ENCODE measurements at places on chromosomes 16 and 17.

DNA sequence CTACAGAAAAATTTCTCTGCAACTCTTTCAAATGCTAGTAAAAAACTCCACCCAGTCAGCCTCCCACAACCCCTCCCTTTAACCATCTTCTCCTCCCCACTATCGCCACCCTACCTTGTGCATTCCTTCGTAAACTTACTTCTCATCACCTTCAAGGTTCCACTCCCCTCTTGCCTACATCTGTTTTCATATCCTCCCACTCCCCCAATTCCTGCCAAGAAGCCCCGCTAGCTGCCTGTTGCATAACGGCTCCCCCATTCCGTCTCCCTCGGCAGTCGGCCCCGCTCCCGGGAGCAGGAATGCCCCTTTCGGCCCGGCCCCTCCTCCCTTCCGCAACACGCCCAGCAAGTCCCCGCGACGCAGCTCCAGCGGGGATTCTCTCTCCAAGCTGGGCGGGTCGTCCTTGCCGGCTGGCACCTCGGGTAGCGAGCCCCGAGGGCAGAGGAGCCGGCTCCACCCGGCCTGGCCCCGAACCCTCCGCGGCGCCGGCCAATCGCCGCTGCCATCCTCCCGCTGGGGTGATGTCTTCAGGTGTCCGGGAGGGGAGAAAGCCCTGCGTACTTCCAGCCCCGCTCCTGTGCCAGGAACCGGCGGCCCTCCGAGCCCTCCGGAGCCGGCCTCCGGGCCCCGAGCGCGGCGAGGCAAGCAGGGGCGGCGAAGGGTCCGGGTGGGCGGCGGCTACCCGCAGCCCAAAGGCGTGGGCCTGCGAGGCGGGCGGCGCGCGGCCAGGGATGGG is 1.5 kb downstream of the PHLPP2 start:
- peak; percentile 46 for DNase-seq

GRCh38 chr17:81713556-81714411 is 1.7 kb downstream of the SLC25A10 start:
- no peak for DNase-seq

- DNase-seq: no peak
These were observed 452.4 kb upstream of the C16orf82 start for GRCh38 chr16:26614237-26614841.

DNA sequence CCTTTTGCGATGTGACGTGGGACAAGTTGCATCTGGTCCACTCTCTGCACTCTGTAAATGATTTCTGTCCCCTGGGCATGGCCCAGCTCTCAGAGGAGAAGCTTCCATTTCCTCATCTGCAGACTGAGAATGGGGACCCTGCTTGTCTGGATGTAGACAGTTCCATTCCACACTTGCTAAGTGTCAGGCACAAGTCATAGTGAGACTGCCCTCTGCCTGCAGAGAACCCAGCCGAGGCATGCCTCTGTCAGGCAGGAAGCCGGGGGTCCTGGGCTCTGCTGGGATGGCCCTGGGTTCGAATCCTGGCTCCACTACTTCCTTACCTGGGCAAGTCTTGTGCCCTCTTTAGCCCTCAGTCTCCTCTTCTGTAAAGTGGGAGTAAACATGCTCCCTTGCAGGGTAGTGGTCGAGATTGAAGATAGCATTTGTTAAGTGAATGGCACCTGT is 4.1 kb downstream of the MAP2K3 start:
- DNase-seq: no peak

DNA sequence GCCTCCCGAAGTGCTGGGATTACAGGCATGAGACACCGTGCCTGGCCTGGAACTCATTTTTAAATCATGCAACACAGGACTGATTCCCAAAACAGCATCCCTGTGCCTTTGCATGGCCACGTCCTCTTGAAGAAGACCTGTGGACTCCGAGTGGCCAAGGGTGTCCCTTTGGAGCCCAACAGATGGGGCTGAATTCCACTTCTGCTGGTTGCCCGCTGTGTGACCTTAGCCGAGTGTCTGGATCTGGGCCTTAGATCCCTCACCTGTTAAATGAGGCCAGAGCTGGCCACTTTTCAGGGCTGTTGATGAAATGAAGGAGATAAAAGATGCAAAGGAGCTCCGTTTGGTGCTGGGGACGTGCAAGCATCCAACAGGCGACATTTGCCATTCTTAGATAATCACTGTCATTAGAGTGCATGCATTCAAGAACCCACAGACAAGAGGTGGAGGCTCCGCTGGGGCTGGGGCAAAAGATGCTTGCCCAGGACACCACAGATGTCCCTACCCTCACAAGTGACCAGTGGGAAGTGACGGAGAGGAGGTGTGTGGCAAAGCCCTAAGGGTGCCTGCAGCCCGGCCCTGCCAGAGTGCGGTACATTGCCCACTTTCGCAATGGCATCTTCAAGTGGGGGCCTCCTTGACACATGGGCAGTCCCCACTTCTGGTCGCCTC is 354.1 kb upstream of the TNRC6C start:
- DNase-seq: no peak

DNA sequence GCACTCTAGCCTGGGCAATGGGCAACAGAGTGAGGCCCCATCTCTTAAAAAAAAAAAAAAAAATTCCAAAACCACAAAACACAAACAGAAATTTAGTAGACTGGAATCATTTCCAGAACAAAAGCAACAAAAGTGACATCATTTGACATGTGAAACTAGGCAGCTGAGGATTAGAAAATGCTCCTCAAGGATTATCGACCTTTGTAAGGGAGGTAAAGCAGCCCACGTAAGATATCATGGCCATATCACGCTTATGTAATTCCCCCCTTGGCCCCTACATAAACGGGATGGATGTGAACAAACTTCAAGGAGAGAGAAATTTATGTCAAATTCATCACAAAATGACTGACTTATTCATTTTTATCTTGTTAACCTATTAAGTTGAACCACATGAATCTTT is 83.3 kb downstream of the WDR59 start:
- DNase-seq: no peak

- DNase-seq: no peak
These were observed 45.4 kb upstream of the BRD7 start for GRCh38 chr16:50414152-50414551.

DNA sequence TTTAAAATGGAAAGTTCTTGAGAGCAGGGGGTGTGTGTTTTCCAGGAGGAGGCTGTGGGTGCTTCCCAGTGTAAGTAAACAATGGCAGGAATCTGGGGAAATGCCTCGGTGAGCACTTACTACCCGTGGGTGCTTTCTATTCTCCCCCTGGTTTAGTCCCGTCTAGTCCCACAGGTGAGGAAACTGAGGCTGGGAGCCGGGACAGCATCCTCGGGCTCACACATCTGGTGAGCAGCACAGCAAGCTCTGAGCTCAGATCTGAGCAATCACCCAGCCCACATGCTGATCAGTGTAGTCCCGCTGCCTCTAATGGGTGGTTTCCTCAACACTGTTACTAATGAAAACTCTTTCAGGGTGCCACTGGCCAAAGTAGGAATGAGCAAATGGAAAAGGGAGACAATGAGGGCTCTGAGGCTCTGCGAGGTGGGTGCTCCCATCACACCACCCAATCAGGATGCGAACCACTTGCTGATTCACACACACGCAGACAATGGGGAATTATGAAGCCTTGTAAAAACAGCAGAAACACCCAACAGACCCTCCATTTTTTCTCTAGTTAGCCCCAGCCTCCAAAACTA is 202.6 kb downstream of the PARN start:
- DNase-seq: no peak

- no peak for DNase-seq
These were observed 18.8 kb downstream of the ZNF652 start for GRCh38 chr17:49343273-49343672.

DNA sequence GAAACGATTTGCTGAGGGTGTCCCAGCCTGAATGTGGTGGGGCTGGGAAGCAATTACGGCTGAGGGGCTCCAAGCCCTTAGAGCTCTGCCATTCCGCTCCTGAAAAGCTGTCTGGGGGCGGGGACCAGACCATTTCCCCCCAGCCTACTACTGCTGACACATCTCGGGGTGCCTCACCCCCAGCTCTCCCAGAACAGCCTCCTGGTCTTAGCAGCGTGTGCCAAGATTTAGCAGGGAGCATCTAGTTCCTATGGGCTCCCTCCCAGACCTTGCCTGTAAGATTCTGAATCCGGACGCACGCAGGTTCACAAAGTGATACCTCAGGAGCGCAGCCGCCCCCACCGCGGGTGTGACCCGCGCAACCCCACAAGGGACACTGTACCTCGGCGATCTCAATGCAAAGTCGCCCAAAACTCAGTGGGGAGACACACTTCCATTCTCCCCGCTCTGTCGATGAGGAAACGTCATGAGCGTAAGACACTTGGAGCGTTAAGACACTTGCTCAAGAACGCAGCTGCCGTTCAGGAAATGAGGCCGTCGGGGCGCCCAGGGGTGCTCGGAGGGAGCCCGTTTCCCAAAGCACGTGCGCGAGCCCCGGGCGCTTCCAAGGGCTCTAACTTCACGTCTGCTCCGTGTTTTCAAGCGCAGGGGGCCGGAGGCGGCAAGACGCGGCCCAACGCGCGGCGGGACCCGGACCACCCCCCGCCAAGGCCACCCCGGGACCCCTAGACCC is 629 bp downstream of the GEMIN4 start:
- DNase-seq: peak; percentile 19

DNA sequence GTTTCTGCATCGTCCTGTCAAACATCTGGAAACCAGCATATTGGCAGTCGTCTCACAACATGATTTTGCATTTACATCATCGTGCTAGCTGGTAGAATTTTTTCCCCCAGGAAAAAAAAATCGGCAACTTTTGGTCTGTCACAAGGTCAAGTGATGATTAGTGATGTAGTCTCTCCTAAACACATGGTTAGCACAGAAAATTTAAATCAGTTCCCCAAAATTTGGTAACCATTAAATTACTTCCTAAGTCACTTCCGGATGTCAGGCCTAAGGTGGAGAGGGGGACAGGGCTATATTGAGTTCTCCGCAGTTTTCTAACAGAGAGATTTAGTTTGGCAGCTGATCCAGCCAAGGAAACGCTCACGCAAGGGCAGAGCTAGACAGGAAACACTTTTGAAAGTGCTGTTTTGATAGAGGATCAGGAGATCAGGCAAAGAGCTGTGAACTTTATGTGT is 271.0 kb upstream of the TBX2 start:
- DNase-seq: no peak

GRCh38 chr17:179781-180380 is 1.6 kb downstream of the DOC2B start:
- DNase-seq: no peak

DNA sequence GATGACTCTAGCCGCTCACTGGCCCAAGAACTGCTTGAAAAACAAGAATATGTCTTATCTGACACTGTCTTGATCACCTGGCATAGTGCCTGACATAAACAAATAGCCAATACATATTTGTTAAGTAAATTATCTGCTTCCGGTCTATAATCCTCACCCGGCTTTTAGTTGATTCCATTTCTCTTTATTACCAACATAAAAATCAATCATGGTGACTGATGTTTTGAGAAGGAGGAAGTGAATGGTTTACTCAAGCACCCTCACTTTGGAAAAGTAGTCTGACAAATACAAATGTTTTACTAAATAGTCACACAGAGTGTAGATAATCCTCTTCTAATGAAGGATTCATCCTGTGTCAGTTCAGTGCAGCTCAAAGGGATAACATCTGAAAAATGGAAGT is 47.0 kb downstream of the SKAP1 start:
- DNase-seq: no peak

DNA sequence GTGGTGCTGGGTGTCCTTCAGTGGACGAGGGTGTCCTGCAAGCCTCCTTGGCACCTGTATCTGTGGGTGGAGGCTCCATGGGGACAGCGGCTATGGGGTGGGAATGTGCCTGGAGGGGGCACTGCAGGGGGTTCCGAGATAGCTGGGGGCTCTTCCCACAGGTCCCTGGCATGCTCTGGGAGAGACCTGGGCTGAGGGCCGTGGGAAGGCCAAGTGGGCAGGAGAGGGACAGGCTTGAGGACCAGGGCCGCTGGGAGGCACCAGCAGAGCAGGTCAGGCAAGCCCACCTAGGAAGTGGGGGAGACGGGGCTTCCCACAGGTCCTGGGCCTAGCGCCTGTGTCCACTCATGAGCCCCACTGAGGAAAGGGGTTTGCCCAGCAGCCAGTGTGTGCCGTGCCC is 9.7 kb downstream of the LRRC75A start:
- no peak for DNase-seq

DNA sequence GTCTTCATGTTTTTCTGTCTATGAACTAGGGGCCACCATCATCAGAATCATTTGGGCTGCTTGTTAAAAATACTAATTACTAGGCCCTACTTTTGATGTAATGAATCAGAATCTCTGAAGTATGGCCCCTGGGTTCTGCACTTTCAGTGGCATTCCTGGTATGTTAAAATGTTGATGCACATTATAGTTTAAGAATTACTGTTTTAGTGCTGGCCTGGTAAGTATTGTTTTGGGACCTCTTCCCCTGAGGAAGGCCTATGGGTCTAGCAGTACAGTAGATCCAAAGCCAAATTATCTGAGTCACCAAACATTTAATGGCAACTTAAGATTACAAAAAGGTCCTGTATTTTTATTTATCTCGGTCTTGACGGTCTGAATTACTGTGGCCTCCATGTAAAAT is 58.8 kb downstream of the AP2B1 start:
- DNase-seq: no peak

DNA sequence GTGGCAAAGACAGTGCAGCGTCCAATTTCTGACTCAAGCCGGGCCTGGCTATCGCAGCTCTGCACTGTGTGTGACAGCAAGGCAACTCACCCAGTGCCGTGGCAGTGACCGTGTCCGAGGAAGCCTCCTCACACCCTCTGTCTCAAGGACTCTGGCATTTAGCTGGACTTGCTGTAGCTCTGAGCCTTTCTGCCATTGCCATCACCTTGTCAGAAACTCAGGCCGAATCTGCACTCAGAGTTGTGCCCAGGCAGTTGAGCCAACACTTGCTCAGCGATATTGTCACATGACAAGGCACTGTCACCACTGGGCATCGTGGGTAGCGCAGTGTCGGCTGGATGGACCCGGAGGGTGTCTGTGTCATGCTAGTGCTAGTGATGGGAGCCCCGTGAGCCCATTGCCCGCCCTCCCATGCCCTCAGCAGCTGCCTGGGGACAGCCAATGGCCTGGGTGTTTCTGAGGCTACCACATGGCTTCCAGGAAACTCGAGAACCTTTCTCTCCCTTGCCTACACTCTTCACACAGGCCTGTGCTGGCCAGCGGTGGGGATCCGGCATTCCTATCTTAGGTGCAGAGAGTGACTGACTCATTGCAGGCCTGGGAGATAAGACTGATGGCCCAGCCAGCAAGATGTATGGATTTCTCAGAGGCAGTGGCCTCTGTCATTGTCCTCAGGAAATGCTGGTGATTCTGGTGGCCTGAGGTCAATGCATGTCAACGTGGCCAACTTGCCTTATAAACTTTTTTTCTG is 22.1 kb upstream of the STH start:
- DNase-seq: no peak

- DNase-seq: no peak
These were observed 2.6 kb downstream of the HBZ start for GRCh38 chr16:155031-155398.

DNA sequence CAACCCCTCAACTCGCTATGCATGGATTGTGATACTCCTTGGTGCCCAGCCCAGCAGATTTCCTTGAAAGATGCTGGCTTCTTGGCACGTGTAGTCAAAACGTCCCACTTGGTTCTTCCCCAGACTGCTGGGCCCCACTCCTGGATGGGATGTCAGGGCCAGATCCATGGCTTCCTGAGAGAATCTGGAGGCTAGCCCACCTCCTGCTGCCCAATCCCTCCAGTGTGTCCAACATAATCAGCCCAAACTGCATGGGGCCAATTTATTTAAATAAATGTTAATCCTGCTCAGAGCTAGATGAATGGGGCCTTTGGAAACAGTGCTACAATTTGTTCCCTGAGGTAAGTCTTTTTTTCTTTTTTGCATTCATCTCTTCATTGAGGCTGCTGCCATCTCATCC is 49.4 kb downstream of the WSB1 start:
- DNase-seq: no peak

GRCh38 chr16:79602628-79603014 is 2.1 kb upstream of the MAF start:
- no peak for DNase-seq

- DNase-seq: no peak
These were observed 48.4 kb downstream of the CENPV start for GRCh38 chr17:16304830-16305229.
